Nasal cavity respiratory epithelium epithelial cell of viscerocranial mucosa (primary cell): ENCODE measurements at places on chromosomes 1 and 21. TPM values are rescaled to one million over a fixed set of nuclear protein-coding genes. Genes with fewer than 3 reads are reported as not detected.

Gene MYOG
- total RNA-seq = not detected in 2 replicates

Gene ADAM30
- not detected in 2 replicates for total RNA-seq

Gene RORC
- total RNA-seq = 0.34 and 1.4 TPM in 2 replicates

Gene OR2AK2
- total RNA-seq = not detected in 2 replicates

Gene PTPRU
- total RNA-seq = 55.4 and 129 TPM in 2 replicates

Gene CFAP45
- total RNA-seq = 0.14 and 0.34 TPM in 2 replicates
